Stimulated activated CD4-positive, alpha-beta T cell treated with anti-CD3 and anti-CD28 coated beads, Interleukin-15, amount 100 ng/mL, for 1 hour (primary cell): ENCODE measurements at places on chromosomes 4 and X.

- DNase-seq, result no peak
Measured at GRCh38 chr4:123744664-123745290, 348.2 kb downstream of the SPRY1 start.

DNA sequence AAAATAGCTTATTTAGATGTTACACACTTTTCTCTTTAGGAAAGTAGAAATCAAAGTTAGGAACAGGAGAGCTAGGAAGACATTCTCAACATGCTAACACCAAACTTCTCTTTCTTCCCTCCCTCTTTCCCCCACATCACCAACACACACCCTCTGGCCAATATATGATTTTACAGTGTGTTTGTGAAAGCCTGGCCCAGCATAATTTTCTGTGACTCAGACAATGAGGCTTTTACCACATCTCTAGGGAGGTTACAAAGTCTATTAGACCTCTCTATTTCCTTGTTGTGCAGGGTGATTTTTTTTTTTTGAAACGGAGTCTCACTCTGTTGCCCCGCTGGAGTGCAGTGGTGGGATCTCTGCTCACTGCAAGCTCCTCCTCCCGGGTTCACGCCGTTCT lies 189.9 kb downstream of the AASDH start:
- no peak for DNase-seq

- DNase-seq, result no peak
Measured at GRCh38 chrX:31223817-31224216, 152.0 kb upstream of the FTHL17 start.

DNA sequence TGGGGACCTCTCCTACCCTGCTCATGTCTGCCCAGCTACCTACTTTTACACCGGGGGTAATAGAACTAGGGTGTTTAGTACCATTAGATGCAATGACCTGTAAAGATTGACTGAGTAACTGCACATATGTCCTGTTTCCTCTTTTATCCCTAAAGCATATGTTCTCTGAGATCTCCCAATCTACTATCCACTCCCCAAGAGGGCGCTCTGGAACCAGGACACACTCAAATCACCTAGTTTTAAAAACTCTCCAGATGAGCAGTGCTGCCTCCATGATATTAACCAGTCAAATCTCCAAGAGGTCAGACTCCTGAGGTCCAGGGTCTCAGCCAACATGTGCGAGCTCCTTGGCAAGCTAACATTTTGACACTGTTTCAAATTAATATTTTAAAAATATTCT lies 87.0 kb upstream of the TSPAN5 start:
- DNase-seq, result no peak

- DNase-seq, result no peak
Measured at GRCh38 chr4:156723951-156724668, 247.5 kb downstream of the PDGFC start.

GRCh38 chr4:170758988-170759387 lies 669.2 kb upstream of the AADAT start:
- DNase-seq, result no peak

- no peak for DNase-seq
Measured at GRCh38 chr4:16691450-16691849, 207.0 kb downstream of the LDB2 start.

- DNase-seq, result no peak
Measured at GRCh38 chrX:5086388-5086787, 1142.3 kb downstream of the NLGN4X start.

DNA sequence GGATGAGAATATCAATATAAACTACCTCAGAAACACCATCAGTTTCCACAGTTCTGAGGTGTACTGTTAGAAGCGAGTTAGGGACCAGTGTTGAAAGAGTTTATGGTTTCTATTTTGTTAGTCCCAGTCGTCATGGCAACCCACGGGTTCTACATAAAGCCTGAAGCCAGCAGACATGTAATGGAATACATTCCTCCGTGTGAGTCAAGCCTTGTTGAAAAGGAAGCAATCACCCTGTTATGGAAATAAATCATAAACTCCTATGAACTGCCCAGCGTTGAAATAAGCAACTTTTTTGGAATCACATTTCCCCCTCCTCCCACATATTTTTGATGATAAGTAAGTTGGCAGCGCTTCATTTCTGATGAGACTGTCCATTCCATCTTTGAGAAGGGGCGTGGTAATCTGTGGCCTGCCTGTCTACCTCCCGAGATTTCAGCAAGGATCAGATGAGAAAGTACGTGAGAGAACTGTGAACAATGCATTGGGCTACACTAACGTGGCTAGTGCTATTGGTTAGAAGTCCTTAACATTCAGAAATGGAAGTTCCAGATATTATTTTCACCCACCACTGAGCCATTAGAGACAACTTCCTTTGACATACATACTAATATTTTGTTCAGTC lies 40.4 kb upstream of the PDHA1 start:
- DNase-seq, result no peak

- DNase-seq, result no peak
Measured at GRCh38 chr4:120971884-120972283, 49.4 kb upstream of the PRDM5 start.

GRCh38 chrX:104335756-104336155 lies 81.0 kb upstream of the ESX1 start:
- DNase-seq, result no peak
